ENCODE measurements at places on chromosomes 13 and 19. TPM values are rescaled to one million over a fixed set of nuclear protein-coding genes. Genes with fewer than 3 reads are reported as not detected.

The NLRP4 gene
- 0.19 TPM for total RNA-seq

The SYNGR4 gene
- total RNA-seq = not detected

The PCDH17 gene
- not detected for total RNA-seq

The SIGLEC6 gene
- total RNA-seq = 28.9 TPM

The ONECUT3 gene
- not detected for total RNA-seq

GRCh38 chr19:53432088-53432661 lies 391 bp downstream of the ZNF761 start:
- DNase-seq = no peak

DNA sequence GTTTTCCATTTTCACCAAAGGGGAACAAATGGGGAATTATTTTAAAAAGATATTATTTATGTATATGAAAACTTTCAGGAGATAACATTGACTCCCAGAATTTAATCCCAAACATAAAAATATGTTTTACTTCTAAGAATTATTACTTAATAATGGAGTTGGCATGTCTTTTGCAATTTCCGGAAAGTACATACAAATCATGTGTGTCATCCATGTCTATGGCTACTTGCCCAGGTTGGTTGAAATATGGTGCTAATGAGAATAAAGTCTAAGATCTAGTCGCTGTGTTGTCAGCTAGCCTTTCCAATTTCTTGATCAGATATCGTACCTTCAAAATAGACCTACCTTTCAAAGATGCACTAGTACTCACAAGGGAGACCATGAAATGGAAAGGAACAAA lies 1003.2 kb upstream of the PCDH20 start:
- DNase-seq = no peak

GRCh38 chr19:17391371-17392151 lies 2.4 kb downstream of the CCDC194 start:
- no peak for DNase-seq

DNA sequence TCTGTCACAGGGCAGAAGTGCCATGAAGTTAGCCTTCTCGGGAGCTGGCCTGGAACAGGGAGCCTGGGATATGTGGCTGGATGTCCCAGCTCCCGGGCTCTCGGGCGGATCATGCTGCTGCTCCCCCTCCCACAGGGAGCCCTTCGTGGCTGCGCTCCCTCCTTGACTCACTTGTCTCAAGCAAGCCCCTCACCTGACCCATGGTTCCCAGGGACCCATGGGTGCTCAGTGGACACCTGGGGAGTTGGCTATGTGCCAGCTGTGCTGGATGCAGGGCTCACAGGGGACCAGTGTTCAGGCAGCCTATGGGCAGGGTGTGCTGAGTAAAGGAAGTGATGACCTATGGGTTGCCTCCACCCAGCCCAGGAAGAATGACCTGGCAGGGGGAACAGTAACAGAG lies 213.1 kb upstream of the SGCG start:
- no peak for DNase-seq

DNA sequence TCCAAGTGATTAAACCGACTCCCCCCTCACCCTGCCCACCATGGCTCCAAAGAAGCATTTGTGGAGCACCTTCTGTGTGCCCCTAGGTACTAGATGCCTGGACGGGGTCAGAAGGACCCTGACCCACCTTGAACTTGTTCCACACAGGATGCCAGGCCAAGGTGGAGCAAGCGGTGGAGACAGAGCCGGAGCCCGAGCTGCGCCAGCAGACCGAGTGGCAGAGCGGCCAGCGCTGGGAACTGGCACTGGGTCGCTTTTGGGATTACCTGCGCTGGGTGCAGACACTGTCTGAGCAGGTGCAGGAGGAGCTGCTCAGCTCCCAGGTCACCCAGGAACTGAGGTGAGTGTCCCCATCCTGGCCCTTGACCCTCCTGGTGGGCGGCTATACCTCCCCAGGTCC lies 2.0 kb downstream of the APOE start:
- DNase-seq = no peak

DNA sequence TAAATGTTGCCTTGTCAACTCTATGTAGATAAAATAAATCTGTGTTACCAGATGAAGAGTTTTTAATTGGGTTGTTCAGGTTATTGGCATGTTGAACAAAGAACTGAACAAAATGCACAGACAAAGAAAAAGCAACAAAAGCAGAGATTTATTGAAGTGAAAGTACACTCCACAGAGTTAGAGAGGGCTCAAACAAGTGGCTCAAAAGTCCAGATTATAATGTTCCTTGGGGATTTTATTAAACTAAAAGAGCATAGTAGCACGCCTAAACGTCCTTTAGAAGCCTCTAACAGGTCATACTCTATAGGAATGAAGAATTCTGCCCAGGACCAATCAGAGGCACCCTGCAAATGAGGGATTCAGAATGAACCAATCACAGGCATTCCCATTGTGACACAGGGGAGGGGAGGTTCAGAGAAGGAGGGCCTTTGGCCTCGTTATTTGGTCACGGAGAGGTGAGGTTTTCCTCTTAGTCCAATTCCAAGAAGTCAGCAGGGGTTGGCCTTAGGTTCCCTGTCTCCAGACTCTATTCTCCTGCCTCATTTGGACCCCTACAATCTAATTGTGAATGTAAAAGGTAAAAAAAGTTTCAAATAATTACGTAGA lies 12.8 kb downstream of the PSMC4 start:
- DNase-seq = no peak

DNA sequence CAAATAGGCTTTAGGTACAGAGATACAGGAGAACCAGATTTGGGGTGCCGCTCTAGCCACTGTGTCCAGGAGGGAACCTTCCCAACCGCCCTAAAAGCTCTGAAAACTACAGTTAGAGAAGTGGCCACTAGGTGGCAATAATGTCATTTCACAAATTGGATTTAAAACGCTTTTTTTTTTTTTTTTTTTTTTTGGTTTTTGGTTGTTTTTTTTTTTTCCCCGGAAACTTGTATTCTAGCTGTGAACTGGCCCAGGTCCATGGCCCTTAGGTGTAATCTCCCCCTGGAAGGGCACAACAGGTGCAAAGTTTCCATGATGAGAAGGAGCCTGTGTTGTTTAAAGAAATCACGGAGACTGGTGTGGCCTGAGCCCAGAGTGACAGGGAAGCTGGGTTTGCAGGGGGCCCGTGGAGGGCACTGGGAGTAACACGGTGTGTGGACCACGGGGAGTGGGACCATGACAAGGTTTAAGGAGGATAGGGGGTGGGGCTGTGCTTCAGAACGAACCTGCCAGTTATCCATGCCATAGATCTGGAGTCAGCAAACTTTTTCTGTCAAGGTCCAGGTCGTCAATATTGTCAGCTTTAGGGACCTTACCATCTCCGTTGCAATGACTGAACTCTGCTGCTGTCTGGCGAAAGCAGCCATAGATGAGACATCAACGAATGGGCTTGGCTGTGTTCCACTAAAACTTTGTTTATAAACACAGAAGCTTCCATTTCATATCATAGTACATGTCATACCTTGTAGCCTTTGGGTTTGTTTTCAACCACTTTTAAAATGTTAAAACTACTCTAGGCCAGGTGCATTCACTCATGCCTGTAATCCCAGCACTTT lies 10.1 kb downstream of the OR1I1 start:
- peak; percentile 82 for DNase-seq

DNA sequence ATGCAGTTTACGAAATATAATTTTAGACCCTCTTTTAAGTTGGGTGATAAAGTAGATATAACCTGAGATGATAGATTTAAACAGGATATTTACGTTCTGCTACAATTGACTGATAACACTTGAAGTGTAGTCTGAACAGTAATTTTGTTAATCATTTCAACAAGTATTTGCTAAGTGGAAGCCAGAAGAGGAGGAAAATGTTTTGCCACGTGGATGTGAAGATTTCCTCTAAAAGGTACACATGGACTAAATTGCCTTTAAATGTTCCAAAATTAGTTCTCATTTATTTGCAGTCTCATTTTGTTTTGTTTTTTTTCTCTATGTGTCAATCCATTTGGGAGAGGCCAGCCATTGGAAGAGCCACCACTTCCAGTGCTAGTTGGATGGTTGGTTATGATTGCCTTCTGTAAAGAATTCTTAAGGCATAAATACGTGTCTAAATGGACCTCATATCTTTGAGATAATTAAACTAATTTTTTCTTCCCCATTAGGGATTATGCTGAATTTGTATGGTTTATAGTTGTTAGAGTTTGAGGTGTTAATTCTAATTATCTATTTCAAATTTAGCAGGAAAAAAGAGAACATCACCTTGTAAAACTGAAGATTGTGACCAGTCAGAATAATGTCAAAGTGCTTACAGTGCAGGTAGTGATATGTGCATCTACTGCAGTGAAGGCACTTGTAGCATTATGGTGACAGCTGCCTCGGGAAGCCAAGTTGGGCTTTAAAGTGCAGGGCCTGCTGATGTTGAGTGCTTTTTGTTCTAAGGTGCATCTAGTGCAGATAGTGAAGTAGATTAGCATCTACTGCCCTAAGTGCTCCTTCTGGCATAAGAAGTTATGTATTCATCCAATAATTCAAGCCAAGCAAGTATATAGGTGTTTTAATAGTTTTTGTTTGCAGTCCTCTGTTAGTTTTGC lies 2.8 kb downstream of the MIR17HG start:
- DNase-seq = no peak

- DNase-seq = no peak
Observed at GRCh38 chr13:31767175-31767900, 28.0 kb downstream of the RXFP2 start.
